ENCODE measurements at places on chromosomes 4 and X.

DNA sequence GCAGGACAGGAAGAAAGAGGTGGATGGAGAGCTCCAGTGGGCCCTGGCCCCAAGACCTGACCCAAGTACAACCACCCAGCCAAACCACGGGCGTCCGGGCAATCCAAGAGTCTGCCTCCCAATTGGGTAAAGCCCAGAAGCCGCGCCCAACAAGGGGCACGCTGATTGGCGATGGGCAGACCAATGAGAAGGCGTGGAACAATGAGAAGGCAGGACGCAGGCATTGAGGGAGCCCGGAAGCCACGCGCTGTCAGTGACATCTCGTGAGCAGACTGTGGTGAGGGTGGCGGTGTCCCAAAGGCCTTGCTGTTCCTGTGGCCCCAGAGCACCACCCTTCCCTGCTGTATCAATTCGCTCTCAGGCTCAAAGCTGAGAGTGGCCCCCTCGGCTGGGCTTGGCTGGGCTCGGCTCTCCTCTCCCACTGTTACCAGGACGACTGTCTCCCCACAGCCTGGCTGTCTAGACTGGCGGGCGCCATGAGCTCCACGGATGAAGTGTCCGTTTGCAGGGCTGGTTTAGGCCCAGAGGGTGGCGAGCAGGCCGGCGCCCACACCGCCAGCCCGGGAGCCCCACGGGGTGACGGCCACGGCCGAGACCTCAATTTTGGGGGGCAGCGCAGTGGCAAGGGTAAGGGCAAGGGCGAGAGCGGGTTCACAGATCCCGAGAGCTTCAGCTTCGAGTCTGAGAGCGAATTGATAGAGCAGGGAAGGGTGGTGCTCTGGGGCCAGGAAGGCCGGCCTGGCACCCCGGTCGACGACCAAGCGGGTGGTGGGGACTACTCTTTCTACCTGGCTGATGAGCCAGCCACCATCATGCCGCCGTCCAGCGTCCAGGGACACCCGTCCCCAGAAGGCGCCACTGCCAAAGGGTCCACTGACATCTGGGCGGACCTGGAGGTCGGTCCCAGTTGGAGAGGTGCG is at the start of gene LOC101059915:
TSS of gene LOC101059915 (plus strand) at position 219 of the 920 bp plus-strand sequence.
- DNase-seq, result no peak

DNA sequence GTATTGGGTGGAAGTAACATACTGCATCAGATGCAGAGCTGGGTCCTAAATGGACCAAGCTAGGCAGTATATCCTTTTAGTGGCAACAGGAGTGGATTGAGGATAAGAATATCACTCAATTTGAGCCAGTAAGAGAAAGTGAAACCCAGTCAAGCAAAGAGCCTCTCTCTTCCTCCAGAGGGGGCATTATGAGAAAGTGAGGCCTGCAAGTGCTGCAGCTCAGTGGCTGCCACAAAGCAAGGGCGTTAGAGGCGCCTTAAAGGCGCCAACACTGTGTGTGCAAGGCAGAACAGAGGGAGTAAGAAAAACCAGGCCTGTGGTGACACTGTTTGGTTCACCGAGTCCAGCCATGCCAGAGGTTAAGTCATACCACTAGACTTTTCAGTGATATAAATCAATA is 17.5 kb downstream of the STX18 start:
- no peak for DNase-seq

- DNase-seq, result no peak
These were observed 18.9 kb downstream of the TSPAN5 start for GRCh38 chr4:98639523-98639922.

DNA sequence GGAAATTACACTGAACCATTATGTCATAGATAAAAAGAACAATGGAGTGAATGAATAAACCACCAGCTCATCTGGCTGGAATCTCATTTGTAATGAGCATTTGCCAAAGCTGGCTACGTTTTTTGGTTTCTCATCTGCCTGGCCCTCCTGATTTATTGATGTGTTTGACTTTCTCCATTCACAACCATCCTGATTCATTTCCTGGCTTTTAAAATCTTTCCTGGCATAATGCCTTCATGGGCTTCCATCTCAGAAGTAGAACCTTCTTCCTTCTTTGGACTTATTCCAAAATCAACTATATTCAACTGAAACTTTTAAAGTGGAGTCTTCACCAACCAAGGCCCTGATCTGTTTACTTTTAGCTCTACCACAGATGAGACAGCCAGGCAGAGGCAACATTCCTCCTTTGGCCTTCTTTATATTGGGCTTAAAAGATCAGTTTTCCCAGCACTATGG is 36.0 kb upstream of the ARSJ start:
- DNase-seq, result peak; percentile 39

GRCh38 chr4:16532240-16532970 is 306.1 kb upstream of the TAPT1 start:
- peak; percentile 87 for DNase-seq

- no peak for DNase-seq
These were observed 29.1 kb downstream of the NELFA start for GRCh38 chr4:1979477-1980196.

GRCh38 chrX:2317527-2318055 is 183.2 kb downstream of the DHRSX start:
- no peak for DNase-seq

GRCh38 chr4:40462326-40462725 is 127.2 kb downstream of the CHRNA9 start:
- DNase-seq, result no peak

DNA sequence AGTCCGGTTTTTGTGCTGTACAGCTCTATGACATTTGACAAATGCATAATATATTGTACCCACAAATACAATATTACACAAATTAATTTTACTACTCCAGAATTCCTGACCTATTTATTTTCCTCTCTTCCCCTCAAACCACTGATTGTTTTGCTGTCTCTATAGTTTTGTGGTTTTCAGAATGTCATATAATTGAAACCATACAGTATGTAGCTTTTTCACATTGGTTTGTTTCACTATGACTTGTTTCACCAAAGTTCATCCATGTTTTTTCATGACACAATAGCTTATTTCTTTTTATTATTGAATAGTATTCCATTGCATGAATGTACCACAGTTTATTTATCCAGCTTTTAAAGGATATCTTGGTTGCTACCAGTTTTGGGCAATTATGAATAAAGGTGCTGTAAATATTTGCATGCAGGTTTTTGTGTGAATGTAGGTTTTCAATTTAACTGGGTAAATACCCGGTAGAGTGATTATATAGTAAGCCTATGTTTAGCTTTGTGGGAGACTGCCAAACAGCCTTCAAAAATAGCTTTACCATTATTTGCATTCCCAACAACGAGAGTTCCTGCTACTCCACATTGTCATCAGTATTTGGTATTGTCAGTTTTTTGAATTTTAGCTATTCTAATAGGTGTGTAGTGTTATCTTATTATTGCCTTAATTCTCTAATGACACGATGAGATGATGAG is 25.9 kb downstream of the RNF175 start:
- no peak for DNase-seq

- peak; percentile 28 for DNase-seq
These were observed 63.4 kb downstream of the NUDT10 start for GRCh38 chrX:51395810-51396728.

- DNase-seq, result no peak
These were observed 322.5 kb downstream of the PPARGC1A start for GRCh38 chr4:23567338-23567737.

- DNase-seq, result no peak
These were observed 40.9 kb upstream of the NYX start for GRCh38 chrX:41406201-41406600.

DNA sequence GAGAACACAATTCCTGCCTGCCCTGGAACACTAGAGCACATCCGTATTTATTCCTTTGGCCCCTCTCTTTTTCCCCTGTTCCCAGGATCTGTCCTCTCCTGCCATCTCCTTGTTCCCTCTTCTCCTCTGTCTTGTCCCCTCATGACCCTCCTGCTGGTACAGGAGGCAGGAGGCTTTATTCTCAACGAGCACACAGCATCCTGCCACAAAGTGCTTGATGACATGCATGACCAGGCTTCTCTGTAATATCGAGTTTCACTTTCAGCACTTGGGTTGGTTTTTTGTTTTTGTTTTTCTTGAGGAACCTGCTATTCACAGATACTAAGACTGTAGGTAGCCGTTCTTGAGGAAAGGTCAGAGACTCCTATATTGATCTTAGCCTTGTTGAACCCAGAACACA is 35.3 kb downstream of the NALF2 start:
- no peak for DNase-seq

- DNase-seq, result peak; percentile 24
These were observed 54.5 kb downstream of the RS1 start for GRCh38 chrX:18617407-18617750.

- peak; percentile 38 for DNase-seq
These were observed 22.2 kb downstream of the KANTR start for GRCh38 chrX:53116101-53116500.

DNA sequence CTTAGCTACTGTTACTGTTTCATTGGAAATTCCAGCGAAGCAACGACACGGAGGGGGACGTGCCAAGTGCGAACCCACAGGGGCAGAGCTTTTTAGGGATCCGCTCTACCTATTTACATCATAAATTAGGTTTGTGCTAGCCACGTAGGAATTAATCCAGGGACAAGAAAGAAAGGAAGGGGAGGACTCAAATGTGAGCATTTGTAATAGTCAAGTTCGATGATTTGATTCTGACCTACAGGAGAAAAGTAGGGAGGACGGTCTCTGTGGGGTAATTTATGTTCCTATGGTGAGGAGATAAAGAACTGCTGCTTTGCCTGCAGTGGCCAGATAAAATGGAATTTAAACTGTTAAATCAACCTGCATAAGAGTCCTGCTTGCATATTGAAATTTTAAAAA is 1.7 kb downstream of the INTS6L start:
- DNase-seq, result no peak
